ENCODE measurements at places on chromosomes 12 and 14.

- DNase-seq = no peak
Measured at GRCh38 chr12:12804432-12804886, 8.7 kb upstream of the DDX47 start.

- DNase-seq = no peak
Measured at GRCh38 chr12:55060470-55060869, 40.7 kb downstream of the NEUROD4 start.

DNA sequence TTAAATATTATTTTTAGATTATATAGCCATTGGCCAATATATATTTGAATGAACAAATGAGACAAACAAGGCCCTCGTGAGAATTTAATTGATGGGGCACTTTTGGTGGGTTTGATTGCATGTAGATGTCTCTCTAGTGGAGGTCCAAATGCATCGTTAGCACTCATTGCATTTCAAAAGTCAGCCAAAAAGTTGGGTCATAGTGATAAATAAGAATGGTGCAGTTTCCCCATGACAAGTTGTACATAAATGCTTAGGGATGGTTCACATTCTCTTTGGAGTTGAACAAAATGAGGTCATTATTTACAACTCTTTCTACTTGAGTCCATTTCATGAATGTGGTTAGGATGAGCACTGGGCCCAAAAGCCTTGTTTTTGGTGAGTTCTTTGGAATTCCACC is 1.0 kb downstream of the BEST3 start:
- no peak for DNase-seq

DNA sequence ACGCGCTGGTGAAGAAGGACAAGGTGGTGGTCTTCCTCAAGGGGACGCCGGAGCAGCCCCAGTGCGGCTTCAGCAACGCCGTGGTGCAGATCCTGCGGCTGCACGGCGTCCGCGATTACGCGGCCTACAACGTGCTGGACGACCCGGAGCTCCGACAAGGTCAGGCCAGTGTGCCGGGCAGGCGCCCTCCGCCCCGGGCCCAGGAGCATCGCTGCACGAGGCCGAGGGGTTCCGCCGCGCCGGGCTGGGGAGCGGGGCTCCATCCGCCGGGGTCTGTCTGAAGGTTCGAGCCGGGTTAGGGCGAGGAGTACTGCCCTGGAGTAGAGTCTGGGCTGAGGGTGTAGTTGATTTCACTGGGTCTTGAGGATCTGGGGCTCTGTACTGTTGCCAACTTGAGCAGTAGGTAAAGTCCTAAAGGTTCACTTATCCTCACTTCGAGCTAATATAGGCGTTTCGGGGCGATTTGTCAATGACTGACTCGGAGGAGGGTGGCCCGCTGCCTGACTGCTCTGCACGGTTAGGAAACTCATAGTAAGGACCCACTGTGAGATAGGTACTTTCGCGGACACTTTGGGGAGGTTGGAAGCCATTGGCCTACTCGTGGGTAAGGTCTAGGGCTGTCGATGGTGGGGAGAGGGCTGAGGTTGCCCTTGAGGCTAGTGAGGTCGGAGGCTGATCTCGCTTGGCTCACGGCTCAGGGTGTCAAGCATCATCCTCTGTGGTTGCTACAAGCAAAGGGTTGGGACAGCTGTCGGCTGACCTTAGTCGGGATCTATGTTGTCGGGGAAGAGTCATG is 574 bp downstream of the GLRX5 start:
- no peak for DNase-seq

- no peak for DNase-seq
Measured at GRCh38 chr12:80754274-80754673, 37.6 kb downstream of the MYF5 start.

- no peak for DNase-seq
Measured at GRCh38 chr12:68007033-68007432, 17.8 kb downstream of the IFNG-AS1 start.

GRCh38 chr14:102080183-102081080 is 6.4 kb downstream of the HSP90AA1 start:
- DNase-seq = no peak

DNA sequence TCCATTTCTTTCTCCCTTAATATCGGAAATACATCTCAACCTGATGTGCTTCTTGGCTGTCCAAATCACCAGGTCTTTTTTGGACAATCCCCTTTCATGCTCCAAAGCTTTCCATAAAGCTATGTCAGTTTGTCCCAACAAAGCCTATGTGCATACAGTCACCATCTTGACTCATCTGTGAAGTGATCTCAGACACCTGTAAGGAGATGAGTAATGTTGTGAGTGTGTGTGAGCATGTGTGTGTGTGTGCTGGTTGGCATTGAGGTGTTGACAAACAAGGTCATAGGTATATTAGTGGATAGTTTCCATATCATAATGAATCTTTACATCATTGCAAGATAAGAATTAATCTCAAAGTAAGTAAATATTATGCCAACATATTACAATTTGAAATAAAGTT is 1243.3 kb upstream of the SEL1L start:
- DNase-seq = no peak

DNA sequence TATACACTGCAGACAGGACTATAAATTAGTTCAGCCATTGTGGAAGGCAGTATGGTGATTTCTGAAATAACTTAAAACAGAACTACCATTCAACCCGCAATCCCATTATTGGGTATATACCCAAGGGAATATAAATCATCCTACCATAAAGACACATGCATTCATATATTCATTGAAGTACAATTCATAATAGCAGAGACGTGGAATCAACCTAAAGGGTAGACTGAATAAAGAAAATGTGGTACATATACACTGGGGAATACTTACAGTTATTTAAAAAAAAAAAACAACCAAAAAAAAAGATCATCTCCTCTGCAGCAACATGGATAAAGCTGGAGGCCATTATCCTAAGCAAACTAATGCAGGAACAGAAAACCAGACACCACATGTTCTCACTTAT is 473.9 kb downstream of the TRHDE start:
- no peak for DNase-seq

- DNase-seq = no peak
Measured at GRCh38 chr14:40028991-40029390, 596.8 kb upstream of the FBXO33 start.

DNA sequence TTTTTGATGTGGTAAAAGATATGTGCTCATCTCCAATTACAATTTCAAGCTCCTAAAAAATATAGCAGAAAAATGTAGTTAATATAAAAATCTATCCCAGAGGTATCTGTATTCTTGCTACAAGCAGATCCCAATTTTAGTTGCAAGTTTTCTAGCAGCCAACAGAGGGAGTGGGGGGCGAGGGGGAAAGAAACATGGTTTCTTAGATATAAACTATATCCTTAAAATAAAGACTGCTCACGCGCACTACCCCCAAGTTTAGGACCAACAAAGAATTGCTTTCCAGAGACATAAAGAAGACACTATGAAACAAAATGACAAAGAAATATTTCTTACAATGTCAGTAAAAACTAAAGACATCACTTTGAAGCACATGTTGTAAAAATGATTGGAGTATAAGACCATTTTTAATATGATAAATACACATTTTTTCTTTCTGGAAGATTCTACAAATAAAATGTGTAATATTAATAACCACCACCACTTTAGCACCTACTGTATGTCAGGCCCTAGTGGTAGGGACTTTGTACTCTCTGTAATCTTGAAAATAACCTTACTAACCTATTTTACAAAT is 5.4 kb downstream of the MAGOHB start:
- no peak for DNase-seq

DNA sequence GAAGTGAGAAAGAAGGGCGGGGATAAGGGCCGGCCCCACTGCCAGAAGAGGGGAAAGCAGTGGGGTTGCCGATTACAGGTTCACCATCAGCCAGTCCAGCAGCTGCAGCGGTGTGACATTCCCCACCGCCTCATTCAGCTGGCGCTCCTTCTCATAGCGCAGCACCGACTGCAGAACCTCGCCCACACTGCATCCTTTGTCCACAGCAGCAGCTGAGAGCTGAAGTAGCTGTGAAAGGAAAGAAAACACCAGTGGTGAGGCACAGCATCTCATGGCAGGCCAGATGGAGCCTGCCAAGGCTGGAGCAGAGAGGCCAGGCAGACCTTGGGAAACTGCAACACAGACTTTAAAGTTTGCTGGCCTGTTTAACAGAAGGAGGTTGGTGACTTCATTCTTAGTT is 33.2 kb downstream of the AKAP3 start:
- no peak for DNase-seq

DNA sequence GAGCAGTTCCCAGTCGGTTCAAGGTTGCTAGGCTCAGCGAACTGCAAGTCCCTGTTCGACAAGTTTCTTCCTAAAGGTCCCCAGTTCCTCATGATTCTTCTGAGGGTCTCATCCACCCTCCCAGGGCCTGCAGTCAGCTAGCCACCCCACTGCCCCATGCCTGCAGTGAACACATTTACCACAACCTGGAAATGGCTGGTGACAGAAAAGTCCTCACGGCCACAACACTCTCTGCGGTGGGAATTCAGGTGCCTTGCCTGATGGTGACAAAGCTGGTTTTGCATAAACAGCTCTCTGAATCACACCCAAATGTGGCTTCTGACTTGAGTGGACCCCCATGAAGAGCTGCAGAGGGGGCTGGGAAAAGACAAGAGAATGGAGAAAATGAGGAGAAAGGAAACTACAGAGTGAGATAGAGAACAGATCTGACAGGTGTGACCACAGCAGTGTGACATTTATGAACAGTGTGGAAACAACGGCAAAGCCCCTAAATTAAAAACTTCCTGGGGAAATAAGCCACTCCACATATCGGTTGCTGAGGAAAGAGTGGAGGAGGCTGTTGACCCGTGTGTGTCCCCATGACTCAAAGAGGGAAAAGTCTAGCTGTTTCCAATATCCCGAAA is 1.3 kb upstream of the CD27 start:
- no peak for DNase-seq

GRCh38 chr14:51014625-51015024 is 70.3 kb upstream of the PYGL start:
- DNase-seq = no peak

GRCh38 chr14:99648027-99648784 is 3.3 kb downstream of the HHIPL1 start:
- no peak for DNase-seq

DNA sequence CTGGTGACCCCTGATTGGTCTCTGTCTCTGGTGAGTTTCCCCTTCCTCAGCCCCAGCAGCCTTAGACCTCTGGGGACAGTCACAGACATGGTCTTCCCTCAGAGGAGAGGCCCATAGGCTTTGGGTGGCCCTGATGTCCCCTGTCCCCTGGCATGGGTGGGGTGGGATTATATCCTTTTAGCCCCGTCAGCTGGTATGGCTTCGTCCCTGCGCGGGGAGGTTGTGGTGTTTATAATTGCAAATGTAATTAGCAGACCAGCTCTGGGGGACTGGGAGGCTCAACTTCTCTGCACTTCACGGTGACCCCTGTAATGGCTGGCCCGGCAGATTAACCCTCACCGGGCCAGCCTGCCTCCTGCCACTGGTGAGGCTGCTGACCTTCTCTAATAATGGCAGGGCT is 5.1 kb downstream of the ESRRB start:
- no peak for DNase-seq

- no peak for DNase-seq
Measured at GRCh38 chr12:102080842-102081241, 19.1 kb upstream of the WASHC3 start.

DNA sequence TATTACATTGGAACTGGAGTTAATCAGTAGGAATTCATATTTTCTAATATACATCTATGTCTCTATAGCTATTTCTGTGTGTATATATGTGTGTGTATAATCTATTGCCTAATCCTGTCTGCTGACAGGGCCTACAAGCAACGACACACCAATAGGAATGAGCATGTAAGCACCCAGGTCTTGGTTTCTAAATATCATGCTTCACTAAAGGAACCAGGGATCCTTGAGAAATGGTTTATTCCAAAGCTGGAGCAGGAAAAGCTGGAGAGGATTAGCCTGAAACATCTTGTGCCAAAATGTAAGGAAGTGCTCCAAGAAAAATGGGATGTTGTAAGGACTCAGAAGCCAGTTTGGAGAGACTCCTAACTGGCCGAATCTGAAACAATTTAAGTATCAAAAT is 29.3 kb upstream of the LGALS3 start:
- DNase-seq = no peak

- DNase-seq = no peak
Measured at GRCh38 chr14:78608998-78609787, 439.0 kb downstream of the NRXN3 start.

GRCh38 chr14:70254476-70254961 is 65.8 kb upstream of the SLC8A3 start:
- DNase-seq = no peak

DNA sequence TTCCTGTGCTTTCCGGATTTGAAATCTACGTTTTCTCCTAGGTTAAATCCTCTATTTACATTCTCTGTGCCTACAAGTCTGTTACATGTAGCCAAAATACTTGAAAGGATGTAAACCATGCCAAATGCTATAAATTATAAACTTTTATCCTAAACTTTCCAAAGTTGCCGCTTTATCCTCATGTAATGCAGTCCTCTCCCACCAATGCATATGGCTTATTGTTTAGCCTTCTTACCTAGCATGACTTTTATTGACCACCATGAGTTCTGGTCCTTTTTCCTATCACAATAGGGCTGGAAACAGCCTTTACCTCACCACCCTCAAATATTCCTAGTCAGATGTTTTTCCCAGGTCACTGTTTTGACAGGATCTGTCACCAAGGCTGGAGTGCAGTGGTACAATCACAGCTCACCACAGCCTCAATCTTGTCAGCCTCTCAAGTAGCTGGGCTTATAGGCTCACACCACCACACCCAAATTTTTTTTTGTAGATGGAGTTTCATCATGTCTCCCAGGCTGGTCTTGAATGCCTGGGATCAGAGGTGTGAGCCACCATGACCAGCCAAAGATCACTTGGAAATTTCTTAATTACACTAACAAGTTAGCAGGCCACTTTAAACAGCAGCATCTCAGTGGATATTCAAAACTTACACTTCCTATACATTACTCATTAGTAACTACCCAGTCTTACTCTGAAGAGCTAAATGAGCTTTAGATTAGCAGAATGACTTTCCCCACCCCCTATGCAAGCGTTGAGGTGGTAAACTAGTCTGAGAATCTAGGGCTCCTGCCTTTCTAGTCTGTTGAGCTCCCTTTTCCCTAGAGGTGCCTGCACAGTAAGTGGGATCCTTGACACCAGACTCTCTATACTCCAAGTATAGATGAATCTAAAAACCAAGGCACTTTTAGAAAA is 4.1 kb downstream of the TUBA1B start:
- no peak for DNase-seq

GRCh38 chr12:93612776-93613175 is 40.3 kb downstream of the SOCS2 start:
- DNase-seq = no peak

- no peak for DNase-seq
Measured at GRCh38 chr12:92596383-92596782, 106.4 kb upstream of the PLEKHG7 start.

- peak; percentile 24 for DNase-seq
Measured at GRCh38 chr14:35403114-35403602, 1.4 kb downstream of the NFKBIA start.

- DNase-seq = no peak
Measured at GRCh38 chr12:8050600-8051250, 15.4 kb downstream of the C3AR1 start.

DNA sequence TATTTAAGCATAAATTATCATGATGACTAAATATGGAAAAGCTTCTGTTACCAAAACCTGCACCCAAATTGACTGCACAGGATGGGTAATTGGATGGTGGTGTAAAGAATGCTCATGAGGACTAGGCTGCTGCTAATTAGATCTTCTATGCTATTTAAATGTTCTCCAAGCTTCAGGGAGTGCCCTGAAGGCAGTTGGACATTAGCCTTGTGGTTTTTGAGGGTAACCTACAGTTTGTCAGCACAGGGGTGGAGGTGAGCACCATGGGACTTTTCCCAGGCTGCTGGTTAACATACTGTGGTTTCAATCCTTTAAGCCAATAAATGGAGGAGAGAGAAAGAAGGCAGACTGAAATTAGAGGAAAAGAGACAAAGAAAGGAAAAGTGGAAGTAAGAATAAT is 145.0 kb downstream of the WIF1 start:
- DNase-seq = no peak

GRCh38 chr12:91824991-91825390 is 320.7 kb downstream of the BTG1 start:
- no peak for DNase-seq

Measured in activated gamma-delta T cell treated with Interleukin-2 at 50 U/mL for 16 hours (primary cell).